ENCODE measurements at places on chromosomes 13 and 19.

- peak; percentile 1 for DNase-seq
Observed at GRCh38 chr13:107251341-107251740, 683.4 kb upstream of the ARGLU1 start.

GRCh38 chr19:32537580-32537979 is 43.4 kb upstream of the PDCD5 start:
- no peak for DNase-seq

GRCh38 chr13:40787062-40787461 is 2.3 kb upstream of the SLC25A15 start:
- DNase-seq, result peak; percentile 34

DNA sequence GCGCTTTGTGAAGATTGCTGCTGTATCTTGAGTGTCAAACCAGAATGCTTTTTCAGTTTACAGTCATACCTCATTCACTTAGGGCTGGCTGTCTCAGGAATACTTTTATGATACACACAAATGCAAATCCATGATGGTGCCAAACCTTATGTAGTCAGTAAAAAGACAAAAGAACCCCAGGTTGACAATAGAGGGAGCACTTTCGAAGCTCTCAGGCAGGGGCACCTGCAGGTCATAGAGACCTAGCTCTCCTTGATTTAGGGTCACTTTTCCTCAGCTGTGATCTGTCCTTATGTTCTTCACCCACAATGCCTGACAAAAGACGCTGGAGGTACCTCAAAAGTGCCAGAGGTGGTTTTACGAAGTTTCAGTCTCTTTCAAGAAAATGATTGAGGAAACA is 172.2 kb downstream of the DNAJC15 start:
- DNase-seq, result no peak

- peak; percentile 34 for DNase-seq
Observed at GRCh38 chr19:41530761-41531301, 45.1 kb upstream of the CEACAM21 start.

GRCh38 chr13:30647824-30648521 is 30.3 kb downstream of the USPL1 start:
- no peak for DNase-seq

DNA sequence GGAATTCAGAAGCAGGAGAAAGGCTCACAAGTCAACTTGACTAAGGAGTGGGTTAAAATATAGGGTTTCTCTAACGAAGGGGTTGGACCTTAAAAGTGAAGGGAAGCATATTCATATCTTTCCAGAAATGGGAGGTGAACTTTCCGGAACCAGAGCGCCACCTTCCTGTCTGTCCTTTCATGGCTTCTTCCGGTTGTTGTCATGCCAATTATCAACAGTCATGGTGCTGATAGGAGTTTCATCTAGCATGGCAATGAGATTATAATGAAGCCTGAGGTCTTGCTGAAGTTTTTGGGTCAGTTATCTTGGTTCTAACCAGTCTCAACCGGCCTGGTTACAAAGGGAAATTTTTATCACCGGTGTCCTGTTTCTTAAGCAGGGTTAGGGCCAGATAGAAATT is 162.9 kb upstream of the NBEA start:
- no peak for DNase-seq

DNA sequence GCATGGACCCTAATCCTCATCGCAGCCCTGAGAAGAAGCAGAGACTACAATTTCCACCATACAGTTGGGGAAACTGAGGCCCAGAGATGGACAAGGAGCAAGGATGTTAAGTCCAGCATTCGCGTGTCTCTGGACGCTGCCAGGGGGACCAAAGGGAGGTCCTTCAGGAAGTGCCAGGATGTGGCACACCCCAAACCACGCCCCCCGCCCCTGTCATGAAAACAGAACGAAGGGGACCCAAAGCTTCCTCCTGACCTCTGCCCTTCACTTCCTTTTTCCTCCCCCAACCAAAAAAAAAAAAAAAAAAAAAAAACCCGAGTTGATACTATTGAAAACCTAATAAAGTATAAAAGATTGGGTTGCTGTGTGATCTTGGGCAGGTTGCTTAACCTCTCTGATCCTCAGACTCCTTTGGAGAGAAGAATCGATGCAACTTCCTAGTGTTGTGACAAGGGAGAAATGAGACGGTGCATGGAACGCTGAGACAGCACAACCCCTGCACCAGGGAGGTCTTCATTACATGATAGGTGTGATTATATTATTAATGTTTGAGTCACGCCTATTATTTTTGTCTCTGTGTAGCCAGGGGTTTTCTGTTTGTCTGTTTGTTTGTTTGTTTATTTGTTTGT is 2.7 kb upstream of the ZBTB7A start:
- no peak for DNase-seq

DNA sequence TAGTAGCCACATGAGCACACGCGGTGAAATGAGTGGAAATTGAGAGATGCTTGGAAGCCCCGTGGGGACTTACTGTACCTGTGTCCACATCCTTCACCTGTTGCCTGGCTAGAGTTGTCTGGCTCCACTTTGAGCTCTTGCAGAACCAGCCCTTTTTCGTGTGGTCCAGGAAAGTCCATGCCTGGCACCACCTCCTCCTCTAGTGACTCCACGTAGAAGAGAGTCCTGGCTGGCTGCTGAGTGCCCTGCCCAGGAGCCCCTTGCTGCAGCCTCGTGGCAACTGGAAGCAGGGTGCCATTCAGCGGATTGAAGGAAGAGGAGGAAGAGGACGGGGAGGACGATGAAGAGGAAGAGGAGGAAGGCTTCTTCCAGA is 515 bp upstream of the ATXN8OS start:
- no peak for DNase-seq

Data from AG10803 (cell line).